ENCODE measurements at places on chromosomes 6 and 20.

DNA sequence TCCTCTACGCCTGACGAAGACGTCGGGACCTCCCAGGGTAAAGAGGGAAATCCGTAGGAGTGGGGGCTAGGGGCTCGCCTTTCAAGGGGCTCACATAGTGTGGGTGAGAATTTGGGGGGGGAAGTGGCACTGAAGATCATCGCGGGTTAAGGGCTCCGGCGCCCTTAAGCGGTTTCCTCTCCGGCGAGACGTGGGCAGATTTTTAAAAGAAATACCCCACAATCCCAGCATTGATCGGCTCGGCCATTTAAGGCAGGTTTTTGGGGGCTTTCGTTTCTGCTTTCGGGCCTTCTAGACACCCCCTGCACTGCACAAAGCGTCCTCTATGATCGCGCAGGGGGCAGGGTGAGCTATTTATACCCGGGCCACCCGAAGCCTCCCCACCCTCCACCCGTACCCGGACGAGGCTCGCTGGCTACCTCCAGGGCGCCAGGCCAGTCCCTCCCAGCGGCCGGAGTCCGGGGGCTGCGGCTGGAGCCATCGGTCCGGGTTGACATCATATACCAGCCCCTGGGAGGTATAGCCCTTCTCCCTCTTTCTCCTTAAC lies 1.2 kb downstream of the NKX2-2 start:
- no peak for DNase-seq

- no peak for DNase-seq
Observed at GRCh38 chr6:138331444-138331843, 46.3 kb upstream of the SMIM28 start.

GRCh38 chr20:38825901-38826625 lies 20.6 kb downstream of the PPP1R16B start:
- DNase-seq = no peak

DNA sequence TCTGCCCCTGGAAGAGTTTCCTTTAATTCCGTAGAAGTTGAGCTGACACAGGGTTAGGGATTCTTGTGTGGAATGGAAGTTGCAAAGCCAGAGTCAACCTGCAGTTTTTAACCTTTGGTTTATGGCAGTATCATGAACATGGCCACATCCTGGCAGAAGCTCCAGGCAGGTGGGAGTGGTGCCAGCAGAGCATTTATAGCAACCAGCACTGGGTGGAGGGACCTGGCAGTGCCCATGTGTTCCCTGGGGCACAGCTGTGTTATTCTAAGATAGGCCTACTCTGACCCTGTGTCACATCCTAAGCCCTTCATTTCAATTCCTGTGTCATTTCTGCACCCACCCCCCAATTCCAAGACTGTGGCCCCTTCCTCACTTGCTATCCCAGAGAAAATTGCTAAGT lies 26.1 kb upstream of the ZNF831 start:
- no peak for DNase-seq

DNA sequence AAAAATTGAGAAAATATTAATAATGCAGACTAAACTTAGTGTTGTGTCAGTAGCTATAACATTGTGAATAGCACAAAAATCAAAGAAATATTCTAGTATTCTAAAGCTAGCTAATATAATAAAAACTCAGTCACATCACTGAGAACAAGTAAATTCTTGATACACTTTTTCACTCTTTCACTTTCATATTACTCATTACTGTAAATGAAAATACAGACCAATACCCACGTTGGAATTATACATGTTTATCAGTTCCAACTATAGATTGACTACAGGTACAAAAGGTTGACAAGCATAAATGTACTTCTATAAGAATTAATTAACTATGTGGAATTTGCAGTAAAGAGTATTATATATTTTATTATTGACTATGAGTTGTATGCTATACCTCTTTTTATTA lies 1043.4 kb upstream of the FLRT3 start:
- DNase-seq = no peak

GRCh38 chr6:135229996-135230395 lies 48.9 kb downstream of the MYB start:
- DNase-seq = no peak

- no peak for DNase-seq
Observed at GRCh38 chr6:36979347-36979742, 6.7 kb downstream of the MTCH1 start.

DNA sequence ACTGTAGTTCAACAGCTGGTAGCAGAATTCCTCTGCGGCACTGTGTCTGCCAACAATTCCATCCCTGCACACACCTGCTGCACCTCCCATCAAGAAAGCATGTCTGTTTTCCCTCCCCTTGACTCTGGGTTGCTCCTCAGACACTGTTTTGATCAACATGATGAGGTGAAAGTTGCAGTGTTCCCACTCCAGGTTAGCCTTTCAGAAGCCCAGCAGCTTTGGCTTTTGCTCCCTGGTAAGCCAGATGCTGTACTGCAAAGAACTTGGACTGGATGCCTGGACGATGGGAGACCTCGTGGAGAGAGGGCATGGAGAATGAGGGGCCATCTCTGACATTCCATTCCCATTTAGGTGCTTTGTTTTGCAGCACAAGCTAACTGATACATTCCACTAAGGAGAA lies 79.1 kb upstream of the MAFB start:
- no peak for DNase-seq

- DNase-seq = no peak
Observed at GRCh38 chr6:3418496-3419060, 38.3 kb downstream of the SLC22A23 start.

GRCh38 chr20:29443819-29444218 lies 1813.6 kb upstream of the DEFB115 start:
- DNase-seq = no peak

DNA sequence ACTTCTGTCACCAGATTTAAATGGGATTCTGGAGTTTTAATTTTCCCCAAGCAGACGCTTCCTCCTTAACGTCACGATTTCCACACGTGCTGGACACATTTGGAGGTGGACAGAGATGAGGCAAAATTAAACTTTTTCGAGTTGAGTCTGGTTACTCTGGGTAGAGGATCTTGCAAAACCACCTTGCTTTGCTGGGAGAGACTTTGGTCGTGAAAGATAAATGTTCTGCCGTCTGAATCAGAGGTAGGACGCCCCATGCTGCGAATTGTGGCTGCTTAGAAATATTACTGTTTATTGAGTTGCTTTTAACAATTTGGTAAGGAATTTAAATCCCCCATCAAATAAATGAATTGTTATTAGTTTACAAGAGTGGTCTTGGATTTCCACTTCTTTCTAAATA lies 46.8 kb downstream of the CTCFL start:
- no peak for DNase-seq

DNA sequence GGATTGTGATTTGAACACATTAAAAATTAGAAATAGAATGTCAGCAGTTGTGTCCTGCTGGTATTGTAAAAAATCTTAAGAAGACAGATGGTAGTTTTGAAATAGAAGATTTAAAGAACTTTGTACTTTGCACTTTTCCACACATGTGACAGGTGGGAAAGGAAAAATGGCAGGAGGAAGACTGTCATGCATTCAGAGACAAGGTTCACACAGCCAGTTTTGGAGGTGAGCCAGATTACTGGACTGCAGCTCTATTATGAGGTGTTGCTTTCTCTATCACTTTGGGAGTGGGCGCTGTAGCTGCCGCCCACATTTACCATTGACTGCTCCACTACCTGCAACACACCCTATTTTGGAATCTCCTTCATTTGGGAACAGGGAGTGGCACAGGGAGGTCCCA lies 12.1 kb upstream of the NDUFAF4 start:
- no peak for DNase-seq

DNA sequence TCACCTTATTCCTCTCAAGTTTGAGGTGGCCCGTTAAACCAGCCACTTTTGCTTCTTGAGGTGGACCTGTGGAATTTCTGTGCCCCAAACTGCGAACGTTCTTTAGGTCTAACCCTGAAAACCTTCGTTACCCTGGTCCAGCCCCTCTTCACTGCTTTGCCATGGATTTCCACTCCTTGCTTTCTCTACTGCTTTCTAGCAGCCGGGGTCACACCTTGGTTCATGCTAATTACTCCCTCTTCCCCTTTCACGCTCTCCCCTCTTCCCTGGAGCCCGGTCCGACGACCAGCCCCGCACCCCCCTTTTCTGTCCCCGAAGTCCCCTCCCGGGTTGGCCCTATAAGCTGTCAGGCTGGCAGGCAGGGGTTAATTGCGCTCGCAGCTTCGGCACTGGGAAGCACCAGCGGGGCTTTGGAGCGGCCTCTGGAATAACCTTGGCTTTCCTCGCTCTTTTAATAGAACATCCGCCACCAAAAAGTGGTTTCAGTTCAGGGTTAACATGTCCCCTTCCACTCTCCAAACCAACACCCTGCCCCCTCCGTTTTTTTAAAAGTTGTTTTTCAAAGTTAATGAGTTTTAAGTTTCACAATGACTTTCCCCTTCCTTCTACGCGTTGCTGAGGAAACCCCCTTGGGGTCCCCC lies 1.4 kb upstream of the HIVEP1 start:
- DNase-seq = no peak
